Natural killer cell (primary cell): ENCODE measurements at places on chromosomes 5 and 9. TPM values are rescaled to one million over a fixed set of nuclear protein-coding genes. Genes with fewer than 3 reads are reported as not detected.
A peak's percentile ranks its signal among the peaks of the same experiment; 100 is the strongest.

- peak within 1 kb of the TSS; percentile 100 for H3K4me3 ChIP-seq
- peaks cover 13% of the 10 kb centered on the region for H3K36me3 ChIP-seq
- no peaks in the 10 kb centered on the region for H3K27me3 ChIP-seq
Measured at GRCh38 chr9:128127568-128127989, at the start of gene PTGES2. PTGES2 (minus strand) TSS chr9:128127729; CDS start chr9:128127717, 12 bp downstream.

- DNase-seq: no peak
- H3K27ac ChIP-seq: no peak overlapping the region
- no peaks in the 10 kb centered on the region for H3K27me3 ChIP-seq
Measured at GRCh38 chr5:21419383-21419782, 1431.4 kb upstream of the CDH18 start.

The APBA1 gene
- 0.11 TPM for total RNA-seq

- H3K4me1 ChIP-seq: no peaks in the 10 kb centered on the region
- H3K36me3 ChIP-seq: no peaks in the 10 kb centered on the region
- no peak for DNase-seq
- no peak overlapping the region for H3K27ac ChIP-seq
Measured at GRCh38 chr9:108239696-108240321, 616.0 kb downstream of the ACTL7B start.

- DNase-seq: no peak
- no peak overlapping the region for H3K27ac ChIP-seq
- H3K27me3 ChIP-seq: no peaks in the 10 kb centered on the region
- H3K4me3 ChIP-seq: no peak overlapping the region
Measured at GRCh38 chr5:558326-558725, 34.1 kb upstream of the SLC9A3 start.

GRCh38 chr5:131513780-131514179 is 121.2 kb downstream of the RAPGEF6 start:
- H3K4me1 ChIP-seq: peaks cover 10% of the 10 kb centered on the region
- H3K36me3 ChIP-seq: peaks cover 9% of the 10 kb centered on the region
- DNase-seq: peak; percentile 46
- peak overlapping the region; percentile 88 for H3K27ac ChIP-seq
- H3K27me3 ChIP-seq: no peaks in the 10 kb centered on the region
- H3K4me3 ChIP-seq: peak overlapping the region; percentile 14

DNA sequence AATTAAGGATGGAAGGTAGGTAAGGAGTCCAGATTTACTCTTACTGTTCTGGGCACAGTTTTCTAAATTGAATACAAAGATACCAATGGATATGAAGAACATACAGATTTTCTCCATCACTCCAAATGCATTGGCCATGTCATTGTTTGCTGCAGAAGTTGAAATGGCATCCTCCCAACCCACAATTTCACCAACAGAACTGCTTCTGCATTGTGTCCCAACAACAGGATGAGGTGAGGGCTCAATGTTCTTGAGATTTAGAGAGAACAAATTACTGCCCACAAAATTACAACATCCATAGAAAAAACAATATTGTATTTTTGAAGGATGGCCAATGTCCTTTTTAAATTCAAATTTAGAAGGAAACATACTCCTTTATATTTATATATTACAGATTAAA is 88.9 kb downstream of the NUDT12 start:
- H3K27me3 ChIP-seq: no peaks in the 10 kb centered on the region
- no peaks in the 10 kb centered on the region for H3K36me3 ChIP-seq
- no peak overlapping the region for H3K4me3 ChIP-seq
- no peak for DNase-seq
- H3K27ac ChIP-seq: no peak overlapping the region

DNA sequence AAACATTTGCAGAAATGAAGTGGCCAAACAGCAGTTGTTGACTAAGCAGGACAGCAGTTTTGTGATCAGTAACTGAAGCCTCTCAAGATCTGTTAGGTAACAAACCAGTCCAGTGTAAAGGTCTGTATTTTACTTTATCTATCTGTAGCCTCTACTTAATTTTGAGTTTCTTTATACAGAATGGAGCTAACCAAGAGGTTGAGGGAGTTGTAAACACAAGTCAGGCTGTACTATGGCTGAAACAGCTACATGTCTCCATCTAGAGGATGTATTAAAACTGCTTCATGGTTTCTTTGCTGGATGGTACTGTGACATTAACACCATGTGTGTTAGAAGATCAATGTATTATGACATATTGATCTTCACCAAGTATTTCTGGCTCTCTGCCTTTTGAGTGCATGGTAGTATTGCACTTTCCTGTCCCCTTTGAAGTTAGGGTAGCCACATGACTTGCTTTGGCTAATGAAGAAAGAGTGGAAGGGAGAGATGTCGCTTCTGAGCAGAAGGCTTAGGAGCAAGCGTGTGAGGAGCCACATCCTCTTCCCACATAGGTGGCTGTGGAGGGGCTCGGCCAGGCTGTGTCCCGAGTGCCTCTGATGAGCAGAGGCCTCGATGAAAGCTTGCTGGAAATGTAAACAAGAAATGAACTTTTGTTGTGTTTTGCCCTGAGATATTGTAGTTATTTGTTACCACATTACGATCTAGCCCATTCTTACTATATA is 105.6 kb upstream of the PCA3 start:
- DNase-seq: peak; percentile 69
- H3K27me3 ChIP-seq: no peaks in the 10 kb centered on the region
- H3K4me3 ChIP-seq: no peak overlapping the region
- peaks cover 9% of the 10 kb centered on the region for H3K4me1 ChIP-seq

DNA sequence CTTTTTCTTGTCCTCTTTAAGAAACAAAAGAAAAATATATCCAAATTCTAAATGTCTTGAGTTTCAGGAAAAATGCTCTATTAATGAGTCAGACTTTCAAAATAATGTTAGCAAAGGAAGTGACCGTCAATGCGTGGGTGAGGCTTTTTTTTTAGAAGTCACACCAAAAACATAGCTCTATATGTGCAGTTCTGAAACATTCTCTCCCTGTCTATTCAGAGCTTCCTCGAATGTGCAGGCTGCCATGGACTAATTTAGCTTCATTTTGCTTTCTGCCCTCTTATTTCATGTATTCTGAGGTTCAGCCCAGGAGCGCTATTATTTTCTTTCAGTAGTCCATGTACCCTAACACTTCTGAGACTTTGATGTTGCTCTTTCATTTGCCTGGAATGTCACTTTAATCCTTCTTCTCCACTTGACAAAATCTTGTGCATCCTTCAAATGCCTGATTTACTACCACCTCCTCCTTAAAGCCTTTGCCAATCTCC is 72.5 kb upstream of the RASA1 start:
- no peak overlapping the region for H3K4me3 ChIP-seq
- no peaks in the 10 kb centered on the region for H3K4me1 ChIP-seq
- H3K36me3 ChIP-seq: no peaks in the 10 kb centered on the region
- H3K27me3 ChIP-seq: no peaks in the 10 kb centered on the region
- no peak overlapping the region for H3K27ac ChIP-seq

The MEGF10 gene
- total RNA-seq: not detected

The FST gene
- not detected for total RNA-seq

GRCh38 chr9:136754059-136754572 is 3.9 kb downstream of the LCN8 start:
- H3K27ac ChIP-seq: no peak overlapping the region
- DNase-seq: no peak
- no peaks in the 10 kb centered on the region for H3K27me3 ChIP-seq
- no peak overlapping the region for H3K4me3 ChIP-seq

DNA sequence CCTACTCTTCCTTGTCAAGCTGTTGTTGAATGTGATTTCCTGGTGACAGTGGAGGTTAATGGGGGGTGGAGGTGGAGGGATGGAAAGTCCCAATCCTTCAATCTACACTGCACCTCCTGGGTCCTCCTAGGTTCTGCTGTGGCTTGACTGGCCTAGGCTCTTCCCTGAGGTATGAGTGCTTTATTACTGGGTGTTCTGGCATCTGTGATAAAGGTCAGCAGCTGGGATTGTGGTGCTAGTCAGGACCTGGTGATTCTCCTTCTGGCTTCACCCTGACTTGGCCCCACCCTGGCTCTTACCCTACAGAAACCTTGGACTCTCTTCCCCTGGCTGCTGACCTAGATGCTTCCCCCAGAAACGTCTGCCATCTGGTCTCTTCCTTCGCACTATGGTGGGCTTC is 194.3 kb downstream of the ARHGEF28 start:
- no peaks in the 10 kb centered on the region for H3K27me3 ChIP-seq
- H3K4me3 ChIP-seq: no peak overlapping the region
- H3K27ac ChIP-seq: no peak overlapping the region
- H3K36me3 ChIP-seq: no peaks in the 10 kb centered on the region
- no peaks in the 10 kb centered on the region for H3K4me1 ChIP-seq

GRCh38 chr9:32704343-32704742 is 68.9 kb upstream of the TAF1L start:
- DNase-seq: no peak
- no peaks in the 10 kb centered on the region for H3K36me3 ChIP-seq
- H3K4me1 ChIP-seq: no peaks in the 10 kb centered on the region
- H3K4me3 ChIP-seq: no peak overlapping the region

- H3K27me3 ChIP-seq: no peaks in the 10 kb centered on the region
- DNase-seq: no peak
- no peak overlapping the region for H3K27ac ChIP-seq
- no peaks in the 10 kb centered on the region for H3K36me3 ChIP-seq
- no peak overlapping the region for H3K4me3 ChIP-seq
Measured at GRCh38 chr5:72691751-72692150, 124.7 kb upstream of the TNPO1 start.

The AGXT2 gene
- not detected for total RNA-seq

- H3K27me3 ChIP-seq: no peaks in the 10 kb centered on the region
- H3K4me1 ChIP-seq: peaks cover 11% of the 10 kb centered on the region
- no peak for DNase-seq
- H3K4me3 ChIP-seq: peak within 1 kb of the TSS; percentile 37
Measured at GRCh38 chr5:178895615-178896571, at the start of gene ZFP2. ZFP2 (plus strand) TSS chr5:178895913; CDS start chr5:178931314, 35,401 bp downstream.

The SLC46A2 gene
- 0.23 TPM for total RNA-seq

The ECPAS gene
- total RNA-seq: 73.6 TPM

GRCh38 chr9:88538311-88539085 is 3.5 kb downstream of the NXNL2 start:
- H3K4me1 ChIP-seq: peaks cover 15% of the 10 kb centered on the region
- no peak overlapping the region for H3K4me3 ChIP-seq
- H3K36me3 ChIP-seq: no peaks in the 10 kb centered on the region
- DNase-seq: no peak
- H3K27me3 ChIP-seq: peaks cover 31% of the 10 kb centered on the region

- DNase-seq: no peak
- no peaks in the 10 kb centered on the region for H3K36me3 ChIP-seq
- H3K4me1 ChIP-seq: no peaks in the 10 kb centered on the region
- H3K27ac ChIP-seq: no peak overlapping the region
- no peaks in the 10 kb centered on the region for H3K27me3 ChIP-seq
- no peak overlapping the region for H3K4me3 ChIP-seq
Measured at GRCh38 chr5:138482638-138483037, 17.4 kb downstream of the EGR1 start.

- no peaks in the 10 kb centered on the region for H3K27me3 ChIP-seq
- no peaks in the 10 kb centered on the region for H3K4me1 ChIP-seq
- H3K36me3 ChIP-seq: no peaks in the 10 kb centered on the region
Measured at GRCh38 chr5:33338336-33339110, 102.2 kb upstream of the TARS1 start.

GRCh38 chr9:71916834-71917534 is 5.5 kb downstream of the C9orf85 start:
- peaks cover 8% of the 10 kb centered on the region for H3K4me1 ChIP-seq
- H3K27me3 ChIP-seq: no peaks in the 10 kb centered on the region
- peaks cover 3% of the 10 kb centered on the region for H3K36me3 ChIP-seq
- H3K4me3 ChIP-seq: no peak overlapping the region

DNA sequence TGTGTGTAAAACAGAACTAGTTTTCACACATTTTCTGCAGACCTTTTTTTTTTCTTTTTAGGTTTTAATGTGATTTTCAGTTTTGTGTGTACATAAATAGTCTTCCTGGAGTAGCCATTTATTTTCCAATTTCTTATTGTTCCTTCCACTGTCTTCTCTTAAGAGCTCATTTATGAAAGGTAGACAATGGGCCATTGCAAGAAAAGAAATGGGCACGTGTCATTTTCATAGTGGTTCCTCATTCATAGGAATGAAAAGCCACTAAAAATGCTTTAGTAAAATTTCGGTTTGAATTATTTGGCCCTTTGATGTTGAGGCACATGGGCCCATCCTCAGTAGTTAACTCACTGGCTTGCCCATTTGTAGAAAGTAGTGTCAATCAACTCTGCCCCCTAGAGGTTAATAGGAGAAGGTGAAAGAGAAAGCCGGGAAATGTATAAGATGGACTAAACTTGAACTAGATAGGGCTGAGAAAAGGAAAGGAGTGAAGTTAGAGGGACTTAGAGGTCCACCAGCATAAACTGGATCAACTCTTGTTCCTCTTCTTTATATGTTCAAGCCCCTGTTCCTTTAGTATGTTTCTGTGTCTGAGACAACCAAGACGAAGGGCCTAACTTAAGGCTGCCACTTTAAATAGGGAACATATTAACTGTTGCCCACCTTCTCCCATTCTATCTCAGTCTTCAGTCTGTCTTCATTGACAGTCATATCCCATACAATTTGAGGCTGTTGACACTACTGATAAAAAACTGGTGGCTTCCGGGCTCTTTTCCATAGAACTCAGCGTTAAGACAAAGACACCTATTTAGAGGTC is 72.6 kb downstream of the SMARCA2 start:
- H3K4me1 ChIP-seq: no peaks in the 10 kb centered on the region
- DNase-seq: peak; percentile 72
- peaks cover 84% of the 10 kb centered on the region for H3K36me3 ChIP-seq
- H3K27me3 ChIP-seq: no peaks in the 10 kb centered on the region
- H3K4me3 ChIP-seq: no peak overlapping the region

GRCh38 chr5:56095579-56096102 is 100.9 kb upstream of the IL6ST start:
- H3K27ac ChIP-seq: no peak overlapping the region
- no peaks in the 10 kb centered on the region for H3K4me1 ChIP-seq
- no peaks in the 10 kb centered on the region for H3K27me3 ChIP-seq
- peak; percentile 22 for DNase-seq
- no peaks in the 10 kb centered on the region for H3K36me3 ChIP-seq
- H3K4me3 ChIP-seq: no peak overlapping the region

DNA sequence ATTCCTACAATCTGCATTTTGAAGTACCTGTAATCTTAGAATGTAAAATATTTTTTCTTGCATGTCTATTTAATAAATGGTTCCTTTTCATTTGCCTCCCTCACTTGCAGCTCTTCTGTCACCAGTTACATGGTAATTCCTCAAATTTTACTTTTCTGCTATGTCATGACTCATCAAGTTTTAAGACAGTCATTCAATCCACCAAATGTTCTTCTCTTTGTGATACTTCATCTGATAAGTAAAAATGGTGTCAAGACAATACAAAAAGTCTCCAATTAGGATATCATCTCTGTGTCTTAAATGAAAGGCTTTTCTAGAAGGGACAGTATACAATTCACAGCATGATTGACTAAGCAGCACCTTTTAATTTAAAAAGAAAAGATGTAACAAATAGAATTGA is 104.9 kb upstream of the FTMT start:
- no peak overlapping the region for H3K27ac ChIP-seq
- H3K36me3 ChIP-seq: no peaks in the 10 kb centered on the region
- H3K4me3 ChIP-seq: no peak overlapping the region
- DNase-seq: no peak
- H3K4me1 ChIP-seq: no peaks in the 10 kb centered on the region
- no peaks in the 10 kb centered on the region for H3K27me3 ChIP-seq

DNA sequence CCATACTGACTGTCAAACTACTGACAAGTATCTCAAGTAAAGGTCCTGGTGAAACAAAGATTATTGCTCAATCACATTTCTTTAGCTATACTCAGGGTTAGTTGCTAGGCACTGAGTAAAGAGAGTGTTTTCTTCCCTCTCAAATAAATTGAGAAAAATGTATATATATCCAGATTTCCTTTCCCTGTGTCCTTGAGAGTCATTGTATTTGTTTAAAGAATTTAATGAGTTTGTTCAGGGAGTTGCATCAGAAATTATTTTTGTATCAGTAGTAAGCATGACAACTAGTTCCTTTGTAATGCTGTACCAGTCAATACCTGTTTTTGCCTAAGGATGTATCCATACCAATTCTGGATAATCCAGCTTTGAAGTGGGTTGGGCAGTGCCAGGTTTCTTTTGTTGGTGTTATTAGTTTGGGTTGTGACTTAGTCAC is 3.2 kb upstream of the ANKHD1 start:
- H3K4me3 ChIP-seq: no peak overlapping the region
- no peaks in the 10 kb centered on the region for H3K27me3 ChIP-seq
- H3K36me3 ChIP-seq: peaks cover under 1% of the 10 kb centered on the region
- no peak overlapping the region for H3K27ac ChIP-seq
